HEK293T (cell line): ENCODE measurements at places on chromosomes 7 and 10.

DNA sequence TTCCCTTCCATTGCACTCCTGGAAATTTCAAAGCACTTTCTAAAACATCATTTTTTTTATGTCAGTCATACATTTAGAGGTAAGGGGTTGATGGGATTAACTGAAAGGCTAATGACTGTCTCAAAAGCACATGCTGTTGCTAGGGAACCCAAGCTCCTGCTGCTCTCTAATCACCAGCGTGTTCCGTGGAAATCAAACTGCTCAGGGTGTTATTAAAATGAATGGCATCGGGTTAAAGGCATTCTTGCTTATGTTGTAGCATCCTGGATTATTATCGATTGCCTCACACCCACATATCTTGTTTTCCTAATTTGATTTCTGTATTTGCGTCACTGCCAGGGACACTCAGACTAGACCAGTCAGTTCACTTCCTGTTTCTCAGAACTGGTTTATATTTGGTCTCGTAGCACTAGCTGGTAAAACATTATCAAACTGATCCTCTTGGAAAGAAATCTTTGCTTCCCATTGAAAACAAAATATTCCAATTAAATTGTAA is 216.5 kb upstream of the MKLN1 start:
- no peak for DNase-seq

GRCh38 chr7:50539725-50540124 is 25.5 kb downstream of the DDC start:
- no peak for DNase-seq

- DNase-seq: no peak
These were observed 25.6 kb upstream of the MKX start for GRCh38 chr10:27771231-27771630.

GRCh38 chr10:101022967-101023705 is 7.8 kb downstream of the PDZD7 start:
- no peak for DNase-seq

DNA sequence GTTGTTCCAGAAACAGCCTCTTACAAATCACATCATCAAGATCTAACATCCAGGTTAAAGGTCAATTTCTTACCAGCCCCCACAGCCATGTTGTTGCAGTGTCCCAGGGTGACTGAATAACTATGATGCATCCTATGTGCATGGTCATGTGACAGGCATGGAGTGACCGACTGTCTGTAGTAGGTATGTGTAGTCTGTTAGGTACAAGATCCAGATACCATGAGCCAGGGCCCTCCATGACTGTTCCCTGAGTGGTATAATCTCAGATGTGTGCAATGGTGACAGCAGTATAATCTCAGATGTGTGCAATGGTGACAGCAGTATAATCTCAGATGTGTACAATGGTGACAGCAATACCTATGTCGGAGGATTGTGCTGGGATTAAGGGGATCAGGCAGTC is 8.8 kb downstream of the CDHR3 start:
- DNase-seq: no peak

DNA sequence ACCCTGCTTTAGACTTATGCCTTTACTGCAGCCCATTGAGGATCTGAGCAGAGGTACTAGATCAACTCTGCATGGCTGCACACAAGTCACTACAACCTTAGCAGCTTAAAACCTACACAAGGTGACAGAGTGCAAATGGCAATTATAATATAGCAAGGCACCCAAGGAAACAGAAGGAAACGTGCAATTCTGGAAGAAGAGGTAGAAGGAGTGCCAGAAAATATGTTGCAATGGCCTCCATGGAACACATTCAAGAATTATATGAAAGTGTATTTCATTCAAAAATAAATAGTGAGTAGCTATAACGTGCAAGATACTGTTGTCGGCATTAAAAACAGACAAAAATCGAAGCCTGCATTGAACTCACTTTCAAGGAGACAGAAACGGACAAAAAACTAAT is 2.9 kb upstream of the AKR1C8 start:
- DNase-seq: no peak

- DNase-seq: no peak
These were observed 1.5 kb downstream of the CRPPA start for GRCh38 chr7:16419859-16420258.

DNA sequence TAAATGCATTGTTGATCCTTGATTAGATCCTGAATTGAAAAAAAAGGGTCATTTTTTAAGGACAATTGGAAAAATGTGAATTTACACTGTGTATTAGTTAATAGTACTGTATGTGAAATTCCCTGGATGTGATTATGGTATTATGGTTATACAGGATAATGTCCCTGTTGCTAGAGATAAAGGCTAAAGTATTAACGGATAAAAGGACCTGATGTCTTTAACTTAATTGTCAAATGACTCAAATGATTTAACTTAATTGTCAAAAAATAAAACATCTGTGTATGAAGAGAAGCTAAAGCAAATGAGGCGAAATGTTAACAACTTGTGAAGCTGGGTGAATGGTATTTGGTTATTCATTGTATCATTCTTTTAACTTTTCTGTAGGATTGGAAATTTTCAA is 48.8 kb downstream of the SUFU start:
- DNase-seq: no peak

DNA sequence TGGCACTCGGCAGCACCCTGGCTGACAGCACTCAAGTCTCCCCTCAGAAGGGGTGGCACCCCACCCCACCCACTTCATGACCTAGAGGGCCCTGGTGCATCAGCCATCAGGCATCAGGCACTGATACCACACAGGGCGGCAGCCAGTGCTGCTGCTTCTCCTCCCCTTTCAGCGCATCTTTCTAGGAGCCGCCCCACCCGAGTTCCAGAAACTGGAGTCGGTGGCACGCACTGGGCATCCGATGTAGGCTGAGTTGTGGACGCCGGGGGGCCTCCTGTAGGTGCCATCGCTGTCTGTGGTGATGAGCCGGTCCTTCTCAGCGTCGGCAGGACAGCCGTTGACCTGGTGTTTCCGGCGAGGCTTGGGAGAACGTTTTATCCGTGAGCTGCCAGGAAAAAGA is 69.7 kb upstream of the ATP6V0A4 start:
- no peak for DNase-seq

GRCh38 chr10:52814506-52814905 is 41.9 kb upstream of the MBL2 start:
- DNase-seq: no peak
